CMK (cell line): ENCODE measurements at places on chromosomes 12 and 14.

DNA sequence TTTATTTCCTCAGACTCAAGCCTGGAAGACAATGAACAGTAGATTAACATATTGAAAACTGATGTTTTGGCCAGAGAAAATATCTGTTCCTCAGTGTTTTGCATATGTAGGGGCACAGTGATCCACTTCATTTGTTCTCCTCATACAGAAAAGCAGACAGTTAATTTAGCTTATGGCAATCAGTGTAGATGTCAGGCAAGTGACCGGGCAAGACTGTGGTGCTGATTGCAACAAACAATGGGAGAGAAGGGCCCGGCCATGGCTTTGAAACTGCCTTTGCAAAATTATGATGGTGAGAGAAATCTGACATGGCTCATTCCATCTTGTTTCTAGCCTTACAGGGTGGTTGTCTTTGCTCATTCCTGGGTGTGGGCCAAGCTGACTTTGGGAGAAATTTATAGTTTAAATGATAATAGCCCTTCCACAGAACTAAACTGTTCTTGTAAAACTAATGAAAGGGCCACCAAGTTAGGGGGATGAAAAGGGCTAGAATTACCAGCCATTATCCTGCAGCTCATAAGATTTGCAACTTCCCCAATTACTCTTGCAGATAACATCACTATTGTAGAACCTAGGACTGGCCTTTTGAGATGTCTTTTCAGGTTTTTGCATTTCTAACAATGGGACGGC is 220.3 kb downstream of the KTN1 start:
- no peak for DNase-seq

DNA sequence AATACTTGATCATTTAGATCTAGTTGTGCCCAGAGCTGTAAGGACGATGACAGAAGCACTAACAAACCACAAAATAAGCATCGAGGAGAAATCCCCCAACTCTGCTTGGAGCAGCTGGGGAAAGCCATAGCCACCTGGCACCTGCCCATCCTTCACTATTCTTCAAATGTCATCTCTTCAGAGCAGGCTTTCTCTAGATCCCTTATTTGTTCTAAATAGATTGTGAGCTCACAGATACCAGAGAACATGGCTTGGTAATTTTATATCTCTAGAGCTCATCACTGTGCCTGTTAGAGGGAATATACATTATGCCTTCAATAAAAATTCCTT is 50.9 kb downstream of the GRIP1 start:
- no peak for DNase-seq

GRCh38 chr12:91778938-91779400 is 366.7 kb downstream of the BTG1 start:
- no peak for DNase-seq

- DNase-seq, result no peak
Observed at GRCh38 chr14:34203251-34203722, 252.4 kb upstream of the EGLN3 start.

DNA sequence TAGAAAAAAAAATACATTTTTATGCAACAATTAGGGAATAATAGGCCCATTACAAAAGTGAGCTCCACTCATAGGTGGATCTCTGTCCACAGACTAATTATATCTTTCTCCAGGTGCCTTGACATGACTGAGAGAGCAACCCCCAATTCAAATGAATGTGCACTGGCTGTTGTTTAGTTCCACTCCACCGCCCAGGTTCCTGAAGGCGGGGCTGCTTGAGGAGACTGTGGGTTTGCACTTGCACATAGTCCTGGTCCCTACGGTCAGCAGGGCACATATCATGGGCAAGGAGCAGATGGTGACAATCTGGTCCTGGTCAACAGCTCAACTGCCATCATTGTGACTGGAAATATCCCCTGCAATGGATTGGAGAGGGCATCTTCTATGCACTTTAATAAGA is 195.6 kb upstream of the PWP1 start:
- DNase-seq, result no peak

DNA sequence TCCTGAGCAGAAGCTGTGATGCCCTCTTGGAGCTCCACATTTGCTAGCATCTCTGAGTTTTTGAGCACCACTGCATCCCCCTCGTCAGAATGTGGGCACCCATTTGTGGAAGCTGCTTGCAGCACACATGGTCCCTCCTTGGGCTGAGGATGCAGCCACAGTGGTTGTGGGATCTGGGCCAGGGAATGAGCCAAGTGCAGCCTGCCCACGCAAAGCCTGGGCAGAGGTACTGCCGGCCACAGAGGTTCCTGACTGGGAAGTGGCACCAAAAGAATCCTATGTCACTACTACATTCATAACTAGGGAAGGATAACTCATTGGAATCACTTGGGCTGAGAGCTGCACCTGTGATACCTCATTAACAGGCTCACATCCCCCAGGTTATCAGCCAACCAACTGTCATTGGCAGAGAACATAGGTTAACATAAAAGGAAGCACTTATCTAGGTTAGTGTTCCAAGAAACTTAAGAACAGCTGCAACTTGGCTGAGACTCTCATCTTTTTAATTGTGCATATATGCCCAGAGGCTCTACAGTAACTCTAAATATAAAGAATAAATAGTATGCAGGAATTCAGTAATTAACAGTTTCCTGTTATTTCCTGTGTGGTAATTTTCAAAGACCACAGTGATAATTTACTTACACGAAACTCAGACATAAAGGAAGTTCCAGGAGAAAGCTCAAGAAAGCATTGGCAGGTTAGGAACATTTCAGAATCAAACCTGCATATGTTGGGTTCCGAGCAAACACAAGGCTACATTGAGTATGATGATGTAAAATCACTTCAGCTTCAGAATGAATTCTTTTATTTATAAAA is 145.3 kb downstream of the BCAT1 start:
- no peak for DNase-seq

GRCh38 chr12:10612110-10612509 is 1.3 kb downstream of the MAGOHB start:
- no peak for DNase-seq

- DNase-seq, result no peak
Observed at GRCh38 chr12:48907245-48907644, 18.0 kb downstream of the FKBP11 start.

DNA sequence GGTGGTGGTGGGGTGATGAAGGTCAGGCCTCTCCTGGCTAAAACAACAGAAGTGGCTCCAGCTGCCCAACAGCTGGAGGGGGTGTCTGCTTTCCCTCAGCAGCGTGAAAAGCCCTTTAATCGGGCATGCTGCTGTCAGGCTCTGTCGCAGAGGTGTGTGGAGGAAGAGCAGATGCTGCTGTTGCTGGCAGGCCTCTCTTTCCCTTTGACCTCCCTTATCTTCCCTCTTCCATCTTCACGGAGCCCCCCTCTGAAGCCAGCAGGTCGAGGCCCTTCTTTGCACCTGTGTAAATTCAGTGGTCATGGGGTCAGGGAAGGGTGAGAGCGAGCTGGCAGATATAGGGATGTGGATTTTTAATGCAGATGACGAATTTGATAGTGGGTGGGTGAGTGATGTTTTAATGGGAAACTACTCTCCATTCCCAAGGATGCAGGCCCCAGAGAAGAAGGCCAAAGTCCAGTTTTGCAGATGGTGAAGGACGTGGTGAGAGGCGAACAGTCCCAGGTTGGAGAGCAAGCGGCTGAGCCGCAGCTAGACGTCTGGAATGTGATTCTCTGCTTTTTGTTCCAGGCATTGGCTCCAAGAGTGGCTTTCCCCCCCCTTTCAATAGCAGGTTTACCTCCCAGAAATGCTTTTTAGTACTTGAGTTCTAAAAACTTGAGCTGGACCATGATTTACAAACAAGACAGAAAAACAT is 64.0 kb downstream of the SMOC1 start:
- DNase-seq, result no peak

- DNase-seq, result peak; percentile 32
Observed at GRCh38 chr14:101628471-101628966, 67.2 kb downstream of the DIO3 start.

- DNase-seq, result no peak
Observed at GRCh38 chr12:121653999-121654398, 15.5 kb downstream of the MORN3 start.

DNA sequence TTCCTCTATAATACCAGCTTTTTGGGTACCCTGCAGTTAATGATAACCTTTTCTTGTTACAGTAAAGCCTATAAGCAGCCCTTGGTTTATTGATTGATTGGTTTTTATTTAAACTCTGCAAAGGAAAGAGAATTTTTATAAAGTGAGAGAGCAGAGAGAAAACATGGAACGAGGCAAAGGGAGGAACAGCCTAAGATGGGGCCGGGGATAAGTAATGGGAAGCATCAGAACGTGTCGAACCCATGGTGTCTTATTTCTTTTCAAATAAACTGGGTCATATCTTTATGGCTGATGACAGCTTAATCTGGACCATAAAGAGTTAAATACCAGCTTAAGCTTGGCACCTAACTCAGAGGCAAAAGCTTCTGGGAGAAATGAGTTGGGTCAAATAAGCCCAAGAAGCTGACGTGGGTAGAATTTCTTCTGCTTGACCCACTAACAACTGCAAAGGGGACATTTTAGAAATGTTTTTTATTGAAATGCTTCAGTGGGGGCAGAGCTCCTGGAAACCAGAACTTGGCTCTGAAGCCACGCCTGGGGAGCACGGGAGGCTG is 12.0 kb upstream of the C14orf93 start:
- DNase-seq, result no peak

GRCh38 chr14:88902850-88903249 is 78.4 kb downstream of the TTC8 start:
- no peak for DNase-seq

DNA sequence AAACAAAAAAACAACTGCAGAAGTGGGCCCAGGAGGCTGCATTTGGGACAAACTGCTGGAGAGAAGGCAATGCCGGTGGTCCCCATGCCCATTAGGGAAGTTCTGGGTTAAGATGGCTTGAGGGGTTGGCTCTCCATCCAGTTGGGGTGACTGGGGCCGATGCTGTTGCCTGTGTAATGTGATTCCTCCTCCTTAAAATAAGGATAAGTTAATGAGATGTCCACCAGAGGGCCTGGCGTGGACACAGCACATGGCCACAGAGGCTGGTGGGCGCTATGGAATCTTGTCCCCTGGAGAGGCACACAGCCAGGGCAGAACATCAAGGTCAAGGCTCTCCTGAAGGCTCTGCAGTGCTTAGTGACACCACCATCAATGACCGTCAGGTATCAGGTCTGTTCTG is 1.0 kb upstream of the TESC start:
- DNase-seq, result no peak

DNA sequence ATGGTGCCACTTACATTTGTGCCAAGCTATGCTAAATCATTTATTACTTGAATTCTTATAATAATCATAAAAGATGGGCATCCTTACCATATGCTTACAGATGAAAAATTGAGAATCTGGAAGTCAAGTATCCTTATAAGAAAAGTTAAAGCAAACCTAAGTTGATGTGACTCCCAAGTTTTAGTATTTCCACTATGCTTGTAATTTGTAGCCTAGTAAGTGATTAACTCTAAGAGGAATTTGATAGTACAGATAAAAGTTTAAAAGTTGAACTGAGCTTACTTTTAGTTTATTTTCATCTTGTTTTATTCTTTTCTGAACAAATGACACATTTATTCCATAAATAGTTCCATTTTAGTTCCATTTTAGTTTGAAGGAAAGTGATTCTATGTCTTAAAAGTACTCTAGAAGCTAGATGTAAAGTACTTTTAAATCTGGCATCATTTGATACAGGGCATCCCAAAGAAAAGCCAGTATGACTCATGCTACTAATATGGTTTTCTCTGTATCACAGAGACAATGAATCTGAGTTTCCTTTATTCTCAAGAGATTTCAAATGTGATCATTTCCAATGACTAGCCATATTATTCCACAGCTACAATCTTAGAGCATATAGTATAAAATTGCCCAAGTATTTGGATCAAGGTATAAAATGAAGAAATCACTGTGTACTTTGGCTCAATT is 596.0 kb downstream of the SLC16A7 start:
- DNase-seq, result no peak

- no peak for DNase-seq
Observed at GRCh38 chr12:71183018-71183417, 25.2 kb upstream of the TSPAN8 start.

GRCh38 chr12:132620113-132620898 is 1.7 kb downstream of the P2RX2 start:
- no peak for DNase-seq

GRCh38 chr12:31768046-31768445 is 39.2 kb upstream of the AMN1 start:
- no peak for DNase-seq

DNA sequence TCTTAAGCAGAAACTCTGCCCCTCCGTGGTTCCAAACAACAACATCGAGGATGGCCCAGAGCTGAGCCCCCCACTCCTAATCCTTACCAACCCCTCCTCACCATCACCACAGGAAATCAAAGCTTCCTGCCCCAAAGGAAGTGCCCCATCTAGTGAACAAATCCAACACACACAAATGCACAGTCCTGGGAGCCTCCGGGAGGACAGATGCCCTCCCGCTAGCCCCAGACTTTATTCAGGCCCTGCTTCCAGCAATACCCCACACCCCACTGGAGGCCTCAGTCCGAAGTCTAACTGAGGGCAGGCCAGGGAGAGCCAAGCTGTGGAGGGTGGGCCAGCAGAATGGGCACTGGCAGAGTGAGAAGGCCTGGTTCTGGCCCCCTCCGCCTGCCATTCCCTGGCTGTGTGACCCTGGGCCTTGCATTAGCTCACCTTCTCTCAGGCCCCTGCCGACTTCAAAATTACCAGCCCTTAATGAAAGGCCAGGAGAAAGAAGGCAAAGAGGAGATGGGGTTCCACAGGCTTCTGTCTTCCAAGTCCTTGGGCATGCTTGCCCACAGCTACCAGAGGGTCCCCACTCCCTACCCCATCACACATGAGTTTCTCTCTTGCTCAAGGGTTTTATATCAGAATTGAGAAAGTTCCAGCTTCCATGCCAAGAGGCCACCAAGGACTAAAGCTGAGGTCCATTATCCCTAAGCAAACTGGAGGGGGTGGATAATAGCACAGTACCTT is 2.3 kb downstream of the HDAC7 start:
- no peak for DNase-seq

DNA sequence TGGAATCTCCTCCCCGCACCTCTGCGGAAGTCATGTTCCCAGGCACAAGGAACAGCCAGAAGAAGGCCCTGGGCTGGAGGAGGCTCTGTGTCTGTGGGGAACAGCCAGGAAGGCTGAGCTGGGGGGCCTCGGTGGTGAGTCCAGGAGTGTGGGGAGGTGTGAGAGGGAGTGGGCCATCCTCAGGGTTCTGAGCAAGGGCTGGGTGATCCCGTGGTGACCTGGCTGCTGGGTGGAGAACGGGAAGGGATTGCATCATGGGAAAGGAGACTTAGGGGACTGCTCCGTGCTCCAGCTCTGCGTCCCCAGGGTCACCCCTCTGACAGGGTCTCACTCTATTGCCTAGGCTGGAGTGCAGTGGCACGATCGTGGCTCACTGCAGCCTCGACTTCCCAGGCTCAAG is 13.8 kb downstream of the AACS start:
- DNase-seq, result no peak

DNA sequence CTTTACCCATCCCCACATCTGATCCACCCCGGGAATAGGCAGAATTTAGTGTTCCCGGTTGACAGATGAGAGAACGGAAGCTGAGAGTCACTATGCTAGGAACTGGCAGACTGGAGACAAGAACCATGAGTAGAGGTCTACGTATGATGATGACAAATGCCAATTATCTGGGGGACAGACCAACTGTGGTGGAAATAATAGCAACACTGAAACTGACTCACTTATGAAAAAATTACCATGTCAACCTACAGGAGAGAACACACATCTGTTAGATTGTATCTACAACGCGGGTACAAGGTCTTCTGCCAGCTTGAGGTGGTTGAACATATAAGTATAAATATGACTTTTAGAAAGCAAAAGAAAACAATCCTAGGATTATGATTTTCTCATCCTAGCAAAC is 15.4 kb upstream of the SELPLG start:
- no peak for DNase-seq

GRCh38 chr12:14913381-14913781 is 25.0 kb downstream of the ERP27 start:
- no peak for DNase-seq

- DNase-seq, result no peak
Observed at GRCh38 chr12:52003016-52003550, 3.7 kb upstream of the TAMALIN start.
